ENCODE measurements at places on chromosomes 7 and 10. TPM values are rescaled to one million over a fixed set of nuclear protein-coding genes. Genes with fewer than 3 reads are reported as not detected.

Gene EVX1
- not detected for total RNA-seq

GRCh38 chr7:69218576-69218975 lies 379.7 kb upstream of the AUTS2 start:
- DNase-seq: no peak

- DNase-seq: no peak
These were observed 19.4 kb downstream of the JCAD start for GRCh38 chr10:30039988-30040387.

DNA sequence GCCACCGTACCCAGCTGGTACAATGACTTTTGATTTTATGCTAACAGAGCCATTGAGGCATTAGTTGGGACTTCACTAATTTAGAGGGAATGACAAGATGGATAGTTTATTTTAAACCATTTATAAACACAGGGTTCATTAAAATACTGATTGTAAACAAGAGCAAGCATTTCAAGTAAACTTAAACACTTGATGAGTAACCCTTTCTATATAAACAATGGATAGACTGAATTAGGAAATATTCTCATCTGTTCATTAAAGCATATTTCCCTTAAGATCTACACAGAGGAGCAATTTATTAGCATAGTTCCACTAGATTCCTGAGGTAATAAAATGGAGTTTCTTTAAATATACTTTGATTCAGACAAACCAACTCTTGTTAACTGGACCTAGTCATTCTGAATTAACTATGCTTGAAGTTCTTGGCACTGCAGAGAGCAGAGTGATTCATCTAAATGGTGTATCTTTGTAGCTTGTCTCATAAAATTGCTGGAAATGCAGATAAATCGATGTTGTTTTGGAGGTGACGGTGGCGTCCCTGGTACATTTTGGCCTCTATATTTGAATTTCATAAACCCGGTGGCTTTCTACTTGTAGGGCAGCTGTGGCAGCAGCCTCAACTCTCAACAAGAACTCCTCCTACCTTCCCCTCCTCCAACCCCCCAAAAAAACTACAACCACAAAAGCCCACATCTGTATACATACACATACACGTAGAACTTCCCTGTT lies 15.4 kb upstream of the VDAC2 start:
- no peak for DNase-seq

- DNase-seq: no peak
These were observed 159.5 kb upstream of the AGR3 start for GRCh38 chr7:17041324-17041723.

GRCh38 chr7:67505449-67505848 lies 508.8 kb downstream of the TYW1 start:
- DNase-seq: no peak

- no peak for DNase-seq
These were observed 488.3 kb upstream of the NRP1 start for GRCh38 chr10:33822774-33823173.

DNA sequence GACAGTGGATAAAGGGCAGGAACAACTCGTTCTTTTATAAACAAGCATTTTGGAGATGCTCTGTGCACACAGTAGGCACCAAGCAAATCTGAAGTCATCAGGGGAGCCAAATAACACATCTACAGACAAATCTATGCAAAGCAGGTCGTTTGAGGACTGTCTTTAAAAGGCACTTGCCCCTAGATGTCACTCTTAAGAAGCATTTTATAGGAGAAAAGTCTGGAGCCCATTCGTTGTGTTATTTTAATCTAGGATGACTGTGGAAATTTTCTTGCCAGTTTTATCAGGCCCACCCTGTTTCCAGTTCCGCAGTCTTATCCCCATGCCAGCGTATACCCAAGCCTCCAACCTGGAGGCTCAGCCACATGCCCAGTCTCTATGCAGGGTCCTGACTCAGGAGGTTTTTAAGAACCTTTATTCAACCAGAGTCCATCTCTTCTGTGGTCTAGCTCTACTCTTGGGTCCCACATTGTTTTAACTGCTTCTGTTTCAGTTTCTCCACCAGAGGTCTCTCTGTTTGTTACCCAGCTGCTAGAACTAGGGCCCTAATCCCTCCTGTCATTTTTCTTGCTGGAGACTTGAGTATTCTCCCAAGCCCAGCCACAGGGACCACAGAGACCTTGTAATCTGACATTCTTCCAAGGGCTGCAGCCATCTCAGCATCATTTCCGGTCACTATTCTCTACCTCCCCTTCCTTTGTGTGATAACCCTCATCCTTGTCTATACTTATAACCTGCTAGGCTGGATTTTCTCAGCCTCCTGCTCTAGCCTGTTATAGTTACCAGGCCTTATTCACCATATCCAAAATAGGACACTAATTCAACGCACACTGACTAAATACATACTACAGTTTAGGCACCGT lies 26.7 kb downstream of the PIK3CG start:
- DNase-seq: no peak
